ENCODE measurements at places on chromosomes 12 and 14.

DNA sequence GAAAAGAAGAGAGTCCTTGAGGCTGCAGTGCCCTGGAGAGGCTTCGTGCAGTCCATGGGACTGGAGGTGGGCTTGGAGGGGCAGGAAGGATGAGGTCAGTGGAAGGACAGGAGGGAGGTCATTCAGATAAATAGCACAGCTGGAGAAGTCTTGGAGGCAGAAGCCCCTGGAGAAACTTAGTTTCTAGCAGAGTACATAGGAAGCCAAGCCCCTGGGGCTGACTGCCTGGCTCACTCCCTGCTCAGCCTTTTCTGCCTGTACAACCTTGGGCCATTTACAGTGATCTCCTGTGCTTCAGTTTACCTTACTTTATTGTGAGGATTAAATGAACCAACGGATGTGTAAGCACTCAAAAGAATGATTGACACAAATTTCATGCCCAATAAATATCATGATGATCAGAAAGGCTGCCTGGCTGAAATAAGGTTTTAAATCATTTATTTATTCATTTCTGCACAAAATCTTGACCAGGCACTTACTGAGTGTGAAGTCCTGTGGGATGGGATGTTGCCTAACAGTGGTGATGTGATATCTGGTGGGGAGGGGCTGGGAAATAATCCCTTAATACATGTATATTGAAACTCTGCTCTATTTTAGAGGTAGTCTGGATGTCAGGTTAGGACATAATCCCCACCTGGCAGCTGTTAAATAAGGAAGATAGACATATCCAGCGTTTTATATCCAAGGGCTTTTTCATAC lies 54.3 kb downstream of the PLEKHG7 start:
- DNase-seq: no peak

DNA sequence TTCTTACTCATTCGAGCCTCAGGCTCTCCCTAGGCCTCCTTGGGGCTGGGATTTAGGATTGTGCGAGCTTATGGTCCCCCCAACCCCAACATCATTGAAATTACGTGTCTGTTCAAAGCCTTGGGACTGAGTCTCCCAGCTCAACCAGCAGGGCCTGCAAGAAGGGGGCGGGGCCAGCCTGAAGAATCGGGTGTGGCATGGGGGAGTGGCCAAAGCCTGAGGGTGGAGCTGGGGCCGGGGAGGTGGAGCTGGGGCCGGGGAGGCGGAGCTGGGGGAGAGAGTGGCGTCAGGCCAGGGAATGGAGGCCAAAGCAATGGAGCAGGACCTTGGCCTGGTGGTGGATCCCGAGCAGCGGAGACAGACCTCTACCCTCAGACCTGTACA lies 24.3 kb upstream of the HSPB8 start:
- DNase-seq: no peak

GRCh38 chr12:104048811-104049210 lies 1.2 kb downstream of the GLT8D2 start:
- no peak for DNase-seq

DNA sequence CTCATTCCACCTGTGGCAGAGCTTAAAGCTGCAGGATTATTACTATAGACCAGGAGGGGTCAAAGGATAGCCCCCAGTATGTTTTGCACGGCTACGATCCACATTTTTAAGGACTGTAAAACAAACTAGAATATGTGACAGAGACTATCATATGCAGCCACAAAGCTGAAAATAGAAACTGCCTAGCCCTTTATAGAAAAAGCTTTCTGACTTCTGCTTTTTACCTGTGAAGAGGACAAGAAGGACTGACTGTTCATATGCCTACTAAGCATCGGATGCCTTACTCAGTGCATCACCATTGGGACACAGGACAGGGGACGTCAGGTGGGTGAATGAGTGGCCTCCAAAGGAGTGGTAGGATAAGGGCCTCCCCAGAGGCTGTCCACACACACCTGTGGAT lies 29.8 kb downstream of the SPTB start:
- no peak for DNase-seq

- no peak for DNase-seq
These were observed 170.1 kb upstream of the PDZRN4 start for GRCh38 chr12:41018010-41018409.

DNA sequence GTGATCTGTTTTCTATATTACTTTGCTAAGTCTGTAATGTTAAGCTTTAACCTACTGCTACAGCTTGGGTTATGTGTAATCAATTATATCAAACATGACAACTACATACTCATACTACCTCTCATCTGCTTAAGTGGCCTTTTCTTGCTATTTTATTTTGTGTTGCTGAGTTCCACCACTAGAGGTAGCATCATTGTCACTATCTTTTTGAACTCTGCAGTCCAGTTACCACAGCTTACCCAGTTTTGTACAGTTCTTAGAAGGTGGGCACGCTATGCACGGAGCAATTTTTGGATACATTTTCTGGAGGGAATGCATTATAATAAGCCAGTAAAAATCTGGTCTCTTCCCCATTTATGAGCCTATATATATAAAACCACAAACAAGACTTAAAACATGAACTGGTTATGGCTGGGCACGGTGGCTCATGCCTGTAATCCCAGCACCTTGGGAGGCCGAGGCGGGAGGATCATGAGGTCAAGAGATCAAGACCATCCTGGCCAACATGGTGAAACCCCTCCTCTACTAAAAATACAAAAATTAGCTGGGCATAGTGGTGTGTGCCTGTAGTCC lies 48.5 kb downstream of the SAV1 start:
- DNase-seq: peak; percentile 23

DNA sequence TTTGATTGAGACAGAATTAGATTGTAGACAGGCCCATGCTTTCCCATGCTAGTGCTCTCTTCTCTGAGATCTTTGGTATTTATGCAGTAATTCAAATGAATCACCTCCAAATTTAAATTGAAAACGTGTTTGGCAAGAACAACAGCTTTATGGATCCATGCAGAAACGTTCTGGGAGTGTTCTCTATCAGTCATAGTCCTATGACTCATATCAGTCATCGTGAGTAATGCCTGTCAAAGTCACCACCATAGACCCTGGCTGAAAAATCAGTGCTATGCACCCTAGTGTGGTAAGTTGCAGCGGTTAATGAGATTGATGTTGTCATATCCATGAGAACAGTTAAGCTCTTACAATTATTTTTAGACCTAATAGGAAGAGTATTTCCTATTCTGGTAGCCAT lies 90.1 kb upstream of the FOXG1 start:
- DNase-seq: peak; percentile 46

DNA sequence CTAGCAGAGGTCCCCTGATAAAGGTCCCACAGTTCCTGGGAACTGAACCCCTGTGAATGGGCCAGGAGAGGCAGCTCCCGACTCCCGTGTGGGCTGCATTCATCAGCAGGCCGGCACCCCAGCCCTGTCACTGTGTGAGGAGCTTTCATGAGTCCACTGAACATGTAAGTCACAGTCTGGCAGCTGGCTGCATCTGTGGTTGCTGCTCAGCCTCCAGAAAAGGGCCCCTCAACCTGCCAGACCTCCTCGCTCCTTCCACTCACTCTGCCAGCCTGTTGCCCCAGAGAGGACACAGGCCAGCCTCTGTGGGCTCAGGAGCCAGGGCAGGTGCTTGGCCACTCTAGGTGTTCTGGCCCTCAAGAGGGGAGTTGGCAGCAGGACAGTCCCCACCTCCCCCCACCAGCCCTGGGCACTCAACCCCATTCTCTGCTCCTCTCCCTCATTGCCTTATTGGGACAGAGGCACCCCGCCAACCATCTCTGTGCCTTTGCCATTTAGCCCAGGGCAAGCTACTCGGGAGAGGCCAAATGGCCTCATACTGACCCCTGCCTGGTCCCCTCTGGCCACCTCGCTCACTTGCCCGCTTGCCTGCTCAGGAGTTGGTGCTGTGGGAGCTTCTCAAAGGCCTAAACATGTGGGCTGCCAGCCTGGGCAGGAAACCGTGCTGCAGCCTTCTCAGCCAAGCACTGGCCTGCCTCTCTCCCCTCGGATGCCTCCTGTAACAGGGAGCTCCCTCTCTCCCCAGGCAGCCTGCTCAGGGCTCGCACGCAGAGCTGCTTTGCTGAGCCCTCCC lies 1.9 kb downstream of the RTL1 start:
- DNase-seq: no peak

- DNase-seq: no peak
These were observed 137.5 kb downstream of the CNTN1 start for GRCh38 chr12:40829738-40830144.

- no peak for DNase-seq
These were observed 63.3 kb downstream of the TBX5 start for GRCh38 chr12:114342656-114343055.

GRCh38 chr12:4117386-4118016 lies 156.1 kb upstream of the CCND2 start:
- DNase-seq: no peak

GRCh38 chr14:106528717-106529116 lies 1002.3 kb downstream of the TMEM121 start:
- no peak for DNase-seq

- DNase-seq: no peak
These were observed 157.7 kb downstream of the SLC15A5 start for GRCh38 chr12:16119618-16120415.

Data from SW480 (cell line).